WTC11 (cell line): ENCODE measurements at places on chromosomes 3 and 15.

GRCh38 chr3:117193390-117193789 lies 483.8 kb downstream of the TUSC7 start:
- DNase-seq = no peak

DNA sequence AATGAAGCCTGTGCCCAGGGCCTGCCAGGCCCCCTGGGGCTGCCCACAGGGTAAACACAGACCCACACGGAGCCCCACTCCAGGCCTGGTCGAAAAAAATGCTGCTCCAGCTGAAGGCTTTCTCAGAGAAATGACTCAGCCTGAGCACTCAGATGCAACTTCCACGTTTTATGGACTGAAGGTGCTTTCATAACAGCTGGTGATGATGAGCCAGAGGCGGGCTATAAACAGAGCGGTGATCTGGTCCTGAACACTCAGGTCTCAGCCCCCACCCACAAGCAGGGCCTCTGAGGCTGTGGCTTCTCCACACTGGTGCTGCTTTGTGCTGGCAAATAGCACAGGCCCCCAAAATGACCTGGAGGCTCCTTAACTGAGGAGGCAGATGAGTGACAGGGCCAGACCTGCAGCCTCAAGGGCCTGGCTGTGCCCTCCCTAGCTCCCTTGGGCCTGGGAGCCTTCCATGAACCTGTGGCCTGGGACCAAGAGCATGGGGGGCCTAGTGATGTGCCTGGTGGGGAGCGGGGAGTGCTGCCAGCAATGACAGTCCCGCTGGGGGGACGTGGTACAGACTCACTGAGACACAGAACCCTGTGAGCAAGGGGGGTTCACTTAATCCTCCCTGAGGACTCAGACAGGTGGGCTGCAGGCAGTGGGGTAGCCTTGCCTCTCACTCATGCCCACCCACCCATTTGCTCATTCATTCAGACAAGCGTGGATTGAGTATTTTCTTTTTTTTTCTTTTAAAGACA lies 23.0 kb upstream of the FURIN start:
- no peak for DNase-seq

DNA sequence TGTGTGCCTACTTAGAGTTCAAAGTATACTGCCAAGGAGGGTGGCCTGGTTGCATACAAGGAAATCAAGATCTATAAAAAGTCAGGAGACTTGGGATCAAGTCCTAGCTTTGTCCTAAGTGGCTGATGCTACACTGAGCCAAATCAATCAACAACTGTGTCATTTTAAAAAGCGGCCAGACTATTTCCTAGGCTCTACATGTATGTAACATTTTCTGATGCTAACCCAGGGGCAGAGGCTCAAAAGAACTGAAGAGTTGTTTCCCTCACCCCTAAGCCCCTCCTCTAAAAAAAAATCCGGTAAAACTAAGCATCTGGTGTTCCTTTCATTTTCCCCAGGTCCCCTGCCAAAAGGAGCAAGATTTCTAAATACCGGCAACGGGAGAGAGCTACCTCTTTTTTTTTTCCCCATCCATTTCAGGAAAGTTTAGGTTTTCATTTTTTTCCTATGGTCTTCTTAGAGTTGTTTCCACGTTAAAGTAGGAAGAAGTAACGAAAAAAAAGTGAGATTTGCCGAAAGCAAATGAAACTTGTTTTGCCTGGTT lies 18.8 kb upstream of the CHD2 start:
- no peak for DNase-seq

DNA sequence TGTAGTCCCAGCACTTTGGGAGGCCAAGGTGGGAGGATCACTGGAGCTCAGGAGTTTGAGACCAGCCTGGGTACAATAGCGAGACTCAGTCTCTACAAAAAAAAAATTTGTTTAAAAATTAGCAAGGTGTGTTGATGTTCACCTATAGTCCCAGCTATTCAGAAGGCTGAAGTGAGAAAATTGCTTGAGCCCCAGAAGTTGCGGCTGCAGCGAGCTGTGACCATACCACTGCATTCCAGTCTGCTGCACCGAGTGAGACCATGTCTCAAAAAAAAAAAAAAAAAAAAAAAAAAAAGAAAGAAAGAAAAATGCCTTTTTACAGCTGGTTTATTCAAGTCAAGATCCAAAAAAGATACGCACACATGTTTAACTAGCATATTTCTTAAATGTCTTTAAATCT lies 17.0 kb upstream of the MUC20 start:
- no peak for DNase-seq

DNA sequence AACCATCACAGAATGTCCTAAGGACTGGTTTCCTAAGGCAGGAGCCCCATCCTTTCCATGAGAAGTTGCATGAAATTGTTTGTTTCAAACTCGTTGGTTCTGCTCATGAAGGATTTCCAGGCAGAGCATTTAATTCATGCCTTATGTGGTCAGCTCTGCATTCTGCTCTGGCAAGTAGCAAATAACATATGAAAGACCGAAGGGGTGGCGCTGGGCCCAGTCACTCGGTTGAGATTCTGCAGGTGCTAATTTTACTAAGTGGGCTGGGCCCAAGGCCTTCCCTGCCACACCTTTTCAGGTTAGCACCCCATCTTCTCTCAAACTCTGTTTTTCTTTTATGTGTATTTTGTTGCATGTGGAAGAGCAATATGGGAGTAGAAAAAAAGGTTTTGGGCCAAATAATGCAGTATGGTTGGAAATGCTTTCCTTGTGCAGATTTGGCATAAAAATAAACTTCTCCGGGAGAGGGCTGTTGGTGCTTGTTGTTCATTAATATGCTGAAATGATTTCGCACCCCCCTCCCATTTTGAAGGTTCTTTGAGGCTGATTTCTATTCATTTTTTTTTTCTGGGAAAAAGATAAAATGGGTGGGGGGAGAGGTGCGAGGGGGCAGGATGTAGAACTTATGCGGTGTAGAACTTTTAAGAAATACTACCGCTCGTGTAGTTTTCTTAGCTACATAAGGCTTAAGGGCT lies 182.9 kb upstream of the FEZF2 start:
- DNase-seq = peak; percentile 32

GRCh38 chr3:23779841-23780240 lies 25.9 kb upstream of the UBE2E1 start:
- no peak for DNase-seq

GRCh38 chr15:90881181-90881977 lies 2.9 kb upstream of the FES start:
- no peak for DNase-seq
